ENCODE measurements at places on chromosomes 4 and X.

- no peak for DNase-seq
These were observed 121.3 kb downstream of the SNCA start for GRCh38 chr4:89715631-89716030.

DNA sequence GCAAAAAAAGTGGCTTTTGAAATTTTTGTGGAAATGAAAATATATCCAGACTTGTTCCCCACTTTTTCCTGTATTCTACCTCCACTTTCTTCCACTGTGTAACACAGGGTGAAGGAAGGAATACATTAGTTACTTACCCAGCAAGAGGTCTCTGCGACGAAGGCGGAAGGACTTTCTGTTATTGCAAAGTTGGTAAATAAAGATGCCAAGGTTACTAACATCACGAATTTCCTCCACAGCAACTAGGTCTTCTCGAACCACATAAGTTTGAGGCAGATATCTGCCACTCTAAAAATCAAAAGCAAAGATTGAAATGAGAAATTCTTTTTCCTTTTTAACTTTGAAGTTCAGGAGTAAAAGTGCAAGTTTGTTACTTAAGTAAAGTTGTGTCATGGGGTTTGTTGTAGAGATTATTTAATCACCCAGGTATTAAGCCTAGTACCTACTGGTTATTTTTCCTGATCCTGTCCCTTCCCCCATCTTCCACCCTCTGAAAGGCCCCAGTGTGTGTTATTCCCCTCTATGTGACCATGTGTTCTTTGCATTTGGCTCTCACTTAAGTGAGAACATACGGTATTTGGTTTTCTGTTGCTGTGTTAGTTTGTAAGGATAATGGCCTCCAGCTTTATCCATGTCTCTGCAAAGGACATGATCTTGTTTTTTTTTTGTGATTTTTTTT, 5.8 kb downstream of the ITM2A start:
- no peak for DNase-seq

GRCh38 chr4:108937066-108937465, 174.2 kb upstream of the ETNPPL start:
- DNase-seq: no peak

- DNase-seq: no peak
These were observed 13.9 kb downstream of the FOXP3 start for GRCh38 chrX:49250578-49250977.

GRCh38 chr4:92988301-92988700, 684.5 kb downstream of the GRID2 start:
- no peak for DNase-seq

Measured in kidney capillary endothelial cell (primary cell).